ENCODE measurements at places on chromosomes 3 and 15.

- no peak for DNase-seq
Measured at GRCh38 chr15:68106656-68107055, 52.5 kb downstream of the PIAS1 start.

- DNase-seq: no peak
Measured at GRCh38 chr3:111314181-111314873, 227.7 kb upstream of the CD96 start.

DNA sequence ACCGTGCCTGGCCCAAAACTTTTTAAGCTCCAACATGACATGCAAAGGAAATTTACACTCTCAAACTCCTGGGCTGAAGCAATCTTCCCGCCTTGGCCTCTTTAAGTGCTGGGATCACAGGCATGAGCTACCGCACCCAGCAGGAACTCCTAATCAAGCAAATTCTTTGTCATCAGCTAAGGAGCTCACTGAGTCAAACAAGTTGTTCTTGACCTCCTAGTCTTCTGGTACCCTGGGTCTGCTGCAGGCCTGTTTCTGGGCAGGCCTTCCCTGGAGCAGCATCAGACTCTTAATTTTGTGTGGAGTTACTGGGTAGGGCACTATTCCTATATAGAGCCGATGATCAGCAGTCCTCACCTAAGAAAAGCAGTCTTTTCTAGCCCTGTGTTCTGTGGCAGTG lies 68.4 kb upstream of the FLNB start:
- no peak for DNase-seq

GRCh38 chr3:27509376-27509775 lies 25.2 kb upstream of the SLC4A7 start:
- DNase-seq: no peak

GRCh38 chr15:32899126-32899596 lies 181.4 kb downstream of the GREM1 start:
- DNase-seq: no peak

DNA sequence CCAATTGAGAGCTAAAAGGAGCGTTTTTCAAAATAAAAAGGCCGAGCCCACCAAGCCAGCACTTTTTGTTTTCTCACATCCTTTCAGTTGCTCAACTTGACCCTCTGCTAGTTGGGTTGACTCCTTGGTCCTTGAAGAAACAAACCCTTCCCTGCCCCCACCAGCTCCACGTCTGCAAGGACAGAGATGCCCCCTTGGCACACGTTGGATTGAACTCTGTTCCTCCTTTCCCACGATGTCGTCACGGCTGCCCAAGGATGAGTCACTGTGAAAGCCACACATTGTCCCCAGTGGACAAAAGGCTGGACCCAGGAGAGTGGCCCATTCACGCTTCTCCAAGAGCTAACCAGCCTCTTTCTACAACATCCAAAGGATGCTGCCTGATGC lies 43.0 kb upstream of the SPATA12 start:
- DNase-seq: no peak

DNA sequence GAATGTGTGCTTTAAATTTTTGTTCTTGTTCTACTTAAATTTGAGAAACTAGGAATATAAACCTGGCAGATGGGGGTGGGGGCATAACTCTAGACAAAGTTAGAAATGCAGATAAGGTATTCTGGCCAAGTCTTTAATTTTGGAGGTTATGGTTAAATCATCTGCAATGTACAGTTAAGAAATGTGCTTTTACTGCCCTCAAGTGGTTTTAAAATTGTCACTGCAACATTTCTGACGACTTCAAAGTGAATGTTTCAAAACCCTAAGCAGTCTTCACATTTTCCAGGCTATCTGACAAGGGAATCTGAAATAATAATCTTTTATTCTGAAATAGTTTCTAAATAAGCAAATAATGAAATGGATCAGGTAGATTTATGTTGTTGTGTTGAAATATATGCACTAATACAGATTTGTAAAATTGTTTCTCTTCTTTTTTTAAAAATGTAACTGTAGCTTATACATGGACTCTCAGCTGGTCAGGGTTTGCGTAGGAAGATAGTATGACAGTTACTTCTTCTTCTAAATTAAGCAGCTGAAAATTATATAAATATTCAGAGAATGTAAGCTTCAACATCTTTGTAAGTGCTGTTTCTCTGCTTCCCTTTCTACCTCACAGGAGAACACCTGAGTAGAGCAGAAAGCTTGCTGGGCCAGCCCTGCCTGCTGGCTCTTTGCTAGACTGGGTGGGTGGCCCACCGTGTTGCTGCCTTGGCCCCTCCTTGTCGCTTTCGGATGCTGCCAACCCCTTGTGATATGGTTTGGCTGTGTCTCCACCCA lies 45.0 kb downstream of the SUCNR1 start:
- no peak for DNase-seq

DNA sequence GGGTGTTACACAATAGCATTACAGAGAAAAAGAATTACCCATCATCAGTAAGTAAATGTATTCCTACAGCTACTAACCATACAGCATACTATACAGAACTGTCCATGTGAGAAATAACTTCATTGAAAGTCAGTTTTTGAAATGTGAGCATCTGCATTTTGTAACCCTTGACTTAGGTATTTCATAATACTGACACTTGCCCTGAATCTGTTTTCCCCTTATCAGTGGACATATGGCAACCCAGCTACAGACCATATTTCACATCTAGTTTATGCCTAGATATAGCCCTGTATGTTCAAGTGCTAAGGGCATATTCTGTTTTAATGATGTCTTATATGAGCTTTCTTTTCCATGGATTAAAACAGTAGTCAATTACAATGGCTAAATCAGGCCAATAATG lies 297.6 kb downstream of the TBC1D5 start:
- DNase-seq: no peak

DNA sequence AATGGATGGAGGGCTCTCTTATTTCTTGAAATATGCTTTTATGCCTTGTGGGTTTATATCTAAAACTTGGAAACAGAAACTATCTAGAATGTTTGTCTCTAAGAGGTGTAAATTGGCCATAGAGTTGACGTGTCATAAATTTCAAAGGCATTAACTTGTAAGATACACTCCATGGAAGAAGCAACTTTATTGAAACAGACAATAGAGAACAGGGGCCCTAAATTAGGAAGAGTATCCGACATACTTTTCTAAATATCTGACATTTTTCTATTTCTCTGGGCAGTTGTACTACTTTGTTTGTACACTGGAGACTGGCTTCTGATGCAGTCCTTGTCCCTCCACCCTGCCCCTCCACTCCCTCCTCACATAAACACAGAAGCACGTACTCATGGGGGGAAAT lies 50.0 kb downstream of the MEIS2 start:
- no peak for DNase-seq

DNA sequence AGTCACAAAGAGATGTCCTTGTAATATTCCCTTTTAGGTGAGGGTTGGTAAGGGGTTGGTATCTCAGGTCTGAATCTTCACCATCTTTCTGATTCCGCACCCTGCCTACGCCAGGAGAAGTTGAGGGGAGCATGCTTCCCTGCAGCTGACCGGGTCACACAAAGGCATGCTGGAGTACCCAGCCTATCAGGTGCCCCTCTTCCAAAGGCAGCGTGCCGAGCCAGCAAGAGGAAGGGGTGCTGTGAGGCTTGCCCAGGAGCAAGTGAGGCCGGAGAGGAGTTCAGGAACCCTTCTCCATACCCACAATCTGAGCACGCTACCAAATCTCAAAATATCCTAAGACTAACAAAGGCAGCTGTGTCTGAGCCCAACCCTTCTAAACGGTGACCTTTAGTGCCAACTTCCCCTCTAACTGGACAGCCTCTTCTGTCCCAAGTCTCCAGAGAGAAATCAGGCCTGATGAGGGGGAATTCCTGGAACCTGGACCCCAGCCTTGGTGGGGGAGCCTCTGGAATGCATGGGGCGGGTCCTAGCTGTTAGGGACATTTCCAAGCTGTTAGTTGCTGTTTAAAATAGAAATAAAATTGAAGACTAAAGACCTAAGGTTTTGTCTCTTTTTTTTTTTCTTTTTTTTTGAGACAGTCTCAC lies 19.8 kb downstream of the TYRO3 start:
- DNase-seq: no peak

- no peak for DNase-seq
Measured at GRCh38 chr3:155676252-155676981, 68.5 kb downstream of the PLCH1 start.

DNA sequence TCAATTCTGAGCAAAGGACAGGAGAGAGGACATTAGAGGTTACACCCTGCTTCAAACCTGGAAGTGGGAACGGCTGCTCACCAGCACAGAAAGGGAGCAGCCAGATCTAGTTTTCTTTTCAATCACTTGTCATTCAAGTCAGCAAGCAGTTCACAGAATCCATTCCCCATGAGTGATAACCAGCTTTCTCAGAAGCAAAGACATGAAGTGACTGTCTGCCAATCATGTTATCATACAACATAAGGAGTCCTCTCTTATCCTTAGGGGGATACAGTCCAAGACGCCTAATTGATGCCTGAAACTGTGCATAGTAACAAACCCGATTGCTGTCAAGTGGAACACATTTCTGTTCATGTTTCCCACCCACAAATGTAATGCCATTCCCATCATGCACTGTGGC lies 54.7 kb downstream of the FAM98B start:
- no peak for DNase-seq

- no peak for DNase-seq
Measured at GRCh38 chr3:144429719-144430121, 458.1 kb downstream of the DIPK2A start.

DNA sequence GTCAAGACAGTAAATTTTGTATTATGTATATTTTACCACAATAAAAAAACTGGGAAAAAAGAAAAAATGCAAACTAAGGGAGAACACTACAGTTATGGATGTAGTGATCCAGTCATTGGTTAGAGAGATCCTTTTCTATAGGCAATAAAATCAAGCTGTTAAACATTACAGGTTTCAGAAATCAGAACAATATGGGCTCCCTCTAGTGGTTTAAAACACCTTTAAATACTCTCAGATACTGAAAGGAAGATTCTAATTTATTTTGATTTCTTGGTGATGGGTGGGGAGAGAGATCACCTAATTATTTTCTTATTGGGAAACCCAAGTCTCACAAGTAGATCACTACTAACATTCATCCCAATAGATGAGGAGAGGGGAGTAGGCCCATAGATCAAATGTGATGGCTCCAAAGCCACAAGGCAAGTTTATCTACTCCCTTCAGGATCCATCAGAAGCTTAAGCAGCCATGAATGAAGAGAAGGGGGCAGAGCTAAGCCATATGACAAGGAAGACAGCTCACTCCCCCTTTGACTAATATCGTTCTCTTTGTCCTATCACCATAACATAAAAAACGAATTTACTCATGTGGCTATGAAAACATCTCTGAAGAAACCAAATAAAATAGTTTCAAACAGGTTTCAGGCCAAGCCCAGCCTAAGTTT lies 118.6 kb downstream of the ANO10 start:
- no peak for DNase-seq

- no peak for DNase-seq
Measured at GRCh38 chr3:10395196-10395595, 74.3 kb upstream of the SEC13 start.

GRCh38 chr3:15427981-15428380 lies 583 bp downstream of the EAF1 start:
- no peak for DNase-seq

DNA sequence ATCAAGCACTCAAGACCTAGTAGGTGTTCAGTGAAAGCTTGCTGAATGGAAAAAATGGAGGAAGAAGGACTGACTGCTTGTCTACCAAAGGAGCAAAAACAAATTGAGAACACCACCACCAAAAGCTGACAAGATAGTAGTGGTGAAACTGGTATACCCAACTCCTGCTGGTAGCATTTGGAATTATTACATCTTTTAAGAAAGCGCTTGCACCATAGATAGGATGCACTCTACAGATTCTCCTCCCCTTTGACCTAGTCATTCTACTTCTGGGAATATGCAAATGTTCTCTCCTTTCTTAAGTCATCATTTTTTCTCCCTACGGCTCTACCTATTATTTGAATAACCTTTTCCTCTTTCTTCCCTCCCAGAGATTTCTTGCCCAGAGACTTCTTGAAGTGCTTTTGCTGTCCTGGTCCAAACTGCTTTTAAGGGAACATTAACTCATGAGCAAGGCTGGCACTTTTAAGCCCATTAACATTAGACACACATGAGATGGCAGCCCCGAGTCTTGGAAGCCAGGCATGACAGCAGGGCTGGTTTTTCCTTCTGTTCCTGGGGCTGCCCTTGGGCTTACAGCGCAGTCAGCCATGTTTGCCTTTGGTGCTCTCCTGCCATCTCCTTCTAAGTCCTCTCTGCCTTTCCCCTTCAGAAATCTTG lies 75.0 kb upstream of the TLE3 start:
- no peak for DNase-seq

DNA sequence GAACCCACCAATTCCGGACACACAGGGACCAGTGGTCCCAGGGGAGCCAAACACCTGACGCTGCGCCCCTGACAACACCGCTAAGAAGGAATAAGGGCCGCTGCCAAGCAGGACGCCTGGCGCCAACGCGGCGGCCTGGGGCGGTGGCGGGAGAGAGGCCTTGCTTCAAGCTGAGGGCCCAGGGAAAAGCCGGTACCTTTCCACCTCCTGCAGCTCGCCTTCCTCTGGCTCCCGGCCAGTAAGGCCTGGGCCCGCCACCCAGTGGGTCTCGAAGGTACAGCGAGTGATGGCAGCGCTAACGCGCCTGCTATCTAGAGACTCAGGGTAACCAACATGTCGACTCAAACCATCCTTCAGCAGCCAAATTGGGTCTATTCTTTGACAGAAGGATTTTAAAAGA lies 1074.1 kb downstream of the SI start:
- DNase-seq: no peak

DNA sequence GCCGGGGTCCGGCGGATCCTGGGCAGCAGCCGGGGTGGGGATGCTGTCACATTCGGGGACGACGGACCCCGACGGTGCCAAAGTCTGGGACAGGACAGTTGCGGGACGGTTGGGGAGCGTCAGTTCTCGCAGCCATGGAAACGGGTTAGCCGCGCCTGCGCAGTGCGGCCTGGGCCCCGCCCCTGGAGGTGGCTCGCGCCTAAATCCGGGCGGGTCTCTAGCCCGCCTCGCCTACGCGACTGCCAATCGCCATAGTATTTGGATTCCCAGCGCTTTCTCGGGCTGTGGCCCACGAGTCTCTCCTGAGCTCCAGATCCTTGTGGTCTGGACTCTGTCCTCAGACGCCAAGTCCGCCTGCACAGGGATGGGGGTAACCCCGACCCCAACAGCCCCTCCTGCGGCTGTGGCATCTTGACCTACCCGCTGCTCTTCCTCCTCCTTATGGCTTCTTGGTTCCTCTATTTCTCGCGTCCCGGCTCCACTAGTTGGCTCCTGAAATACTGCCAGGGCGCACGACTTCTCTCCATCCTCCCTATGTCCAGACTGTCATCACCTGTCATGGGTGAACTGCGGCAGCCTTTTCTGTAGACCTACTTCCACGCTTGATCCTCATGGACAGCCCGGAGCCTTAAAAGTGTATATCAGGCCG lies at the start of gene ZMYND10:
TSS of gene ZMYND10 (minus strand) at position 147 of the 649 bp plus-strand sequence. CDS start 153 bp downstream, outside the sequence.
- DNase-seq: no peak

DNA sequence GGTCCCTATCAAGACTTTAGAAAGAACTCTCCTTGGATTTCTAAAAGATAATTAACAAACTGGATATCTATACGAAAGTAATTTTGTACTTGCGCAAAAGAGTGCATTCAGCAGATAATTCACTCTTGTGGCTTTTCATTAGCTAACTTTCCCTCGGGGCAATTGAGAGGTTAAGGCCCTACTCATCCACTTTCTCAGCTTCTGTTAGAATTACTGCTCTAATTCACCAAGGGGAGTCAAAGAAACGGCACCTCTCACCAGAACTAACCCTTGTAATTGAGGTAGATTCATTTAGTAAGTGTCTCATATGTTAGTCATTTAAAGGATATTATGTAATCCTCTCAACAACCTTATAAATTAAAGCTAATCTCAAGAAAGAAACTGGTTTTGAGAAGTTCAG lies 22.5 kb upstream of the MB21D2 start:
- DNase-seq: no peak
